Inflammatory macrophage treated with lipopolysaccharide for 1 hour (primary cell): ENCODE measurements at places on chromosomes 13 and 19.

- peak; percentile 29 for DNase-seq
These were observed 4.0 kb downstream of the FXYD3 start for GRCh38 chr19:35119578-35120155.

GRCh38 chr13:41352935-41353840, 42.1 kb downstream of the NAA16 start:
- DNase-seq: peak; percentile 91

DNA sequence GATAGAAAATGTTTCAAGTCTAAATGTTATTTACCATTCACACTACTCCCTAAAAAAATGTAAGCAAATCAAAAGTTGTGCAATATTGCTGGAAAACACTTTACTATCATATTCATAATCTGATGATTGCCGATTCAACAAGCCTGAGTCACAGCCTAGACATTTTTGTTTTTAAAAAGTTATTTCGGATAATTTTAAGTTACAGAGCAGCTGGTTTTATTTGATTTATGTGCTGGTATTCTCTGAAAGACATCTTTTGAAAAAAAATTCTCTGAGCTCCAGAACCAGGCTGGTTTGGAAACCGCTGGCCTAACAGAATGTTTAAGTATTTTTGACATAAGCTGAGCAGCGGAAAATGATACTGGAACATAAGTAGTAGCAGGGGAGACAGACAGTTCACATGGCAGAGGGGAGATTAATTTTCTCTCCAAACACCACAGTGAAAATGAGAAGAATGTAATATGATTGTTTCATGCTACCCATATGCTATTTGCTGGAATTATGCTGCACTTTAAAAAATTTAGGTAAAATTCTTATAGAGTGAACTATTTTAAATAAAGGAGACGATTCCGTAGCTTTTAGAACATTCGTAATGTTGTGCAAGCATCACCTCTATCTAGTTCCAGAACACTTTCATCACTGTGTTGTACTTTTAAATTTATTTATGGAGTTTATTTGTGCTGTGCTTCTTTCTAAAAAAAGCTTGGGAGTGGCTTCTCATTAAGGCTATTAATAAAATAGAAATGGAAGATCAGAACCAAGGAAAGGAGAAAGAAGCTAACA, 36.1 kb downstream of the TBC1D4 start:
- no peak for DNase-seq

GRCh38 chr13:73520566-73521289, 461.9 kb downstream of the KLF5 start:
- DNase-seq: no peak

GRCh38 chr19:45056831-45057230, 18.0 kb downstream of the CLASRP start:
- no peak for DNase-seq

GRCh38 chr19:51338563-51339312, 3.2 kb downstream of the VSIG10L start:
- DNase-seq: peak; percentile 78

DNA sequence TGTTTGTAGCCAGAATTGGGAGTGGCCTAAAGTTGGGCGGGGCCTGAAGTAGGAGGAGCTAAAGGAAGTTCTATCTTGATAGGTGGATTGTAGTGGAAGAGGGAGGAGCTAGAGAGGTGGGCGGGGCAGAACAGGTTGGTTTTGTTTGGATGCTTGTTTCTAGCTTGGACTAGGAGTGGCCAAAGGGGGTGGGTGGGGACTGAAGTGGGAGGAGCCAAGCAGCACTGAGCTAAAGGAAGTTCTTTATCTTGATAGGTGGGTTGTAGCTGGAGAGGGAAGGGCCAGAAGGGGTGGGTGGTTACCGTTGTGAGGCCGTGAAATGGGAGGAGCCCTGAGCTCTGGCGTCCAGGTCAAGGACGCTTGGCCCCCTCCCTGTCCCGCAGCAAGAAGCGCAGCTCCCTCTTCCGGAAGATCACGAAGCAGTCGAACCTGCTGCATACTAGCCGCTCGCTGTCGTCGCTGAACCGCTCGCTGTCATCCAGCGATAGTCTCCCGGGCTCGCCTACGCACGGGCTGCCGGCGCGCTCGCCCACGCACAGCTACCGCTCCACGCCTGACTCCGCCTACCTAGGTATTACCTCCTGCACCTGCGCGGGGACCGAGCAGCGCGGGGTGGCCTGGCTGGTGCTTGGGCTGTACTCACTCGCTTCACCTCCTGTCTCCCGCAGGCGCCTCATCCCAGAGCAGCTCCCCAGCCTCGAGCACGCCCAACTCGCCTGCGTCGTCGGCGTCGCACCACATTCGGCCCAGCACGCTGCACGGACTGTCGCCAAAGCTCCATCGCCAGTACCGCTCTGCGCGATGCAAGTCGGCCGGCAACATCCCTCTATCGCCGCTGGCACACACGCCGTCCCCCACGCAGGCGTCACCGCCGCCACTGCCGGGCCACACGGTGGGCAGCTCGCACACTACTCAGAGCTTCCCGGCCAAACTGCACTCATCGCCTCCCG, 8.0 kb downstream of the DNASE2 start:
- peak; percentile 60 for DNase-seq

DNA sequence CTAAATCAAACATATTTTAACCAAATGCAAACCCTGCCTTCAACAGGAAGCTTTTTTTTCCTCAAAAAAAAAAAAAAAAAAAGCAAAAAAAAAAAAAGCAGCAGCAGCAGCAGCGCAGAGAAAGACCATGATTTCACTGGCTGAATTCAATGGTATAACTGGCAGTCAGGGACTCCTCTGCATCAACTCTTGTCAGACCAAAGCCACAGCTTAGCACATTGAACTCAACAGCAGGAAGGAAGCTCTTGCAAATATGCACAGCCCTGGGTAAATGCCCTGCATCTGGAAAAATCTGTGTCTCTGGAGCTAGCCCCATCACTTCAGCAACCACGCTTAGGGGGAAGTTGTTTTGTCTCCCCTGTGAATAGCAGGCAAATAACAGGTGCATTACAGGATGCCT, 17.6 kb upstream of the DHRS12 start:
- DNase-seq: peak; percentile 32

DNA sequence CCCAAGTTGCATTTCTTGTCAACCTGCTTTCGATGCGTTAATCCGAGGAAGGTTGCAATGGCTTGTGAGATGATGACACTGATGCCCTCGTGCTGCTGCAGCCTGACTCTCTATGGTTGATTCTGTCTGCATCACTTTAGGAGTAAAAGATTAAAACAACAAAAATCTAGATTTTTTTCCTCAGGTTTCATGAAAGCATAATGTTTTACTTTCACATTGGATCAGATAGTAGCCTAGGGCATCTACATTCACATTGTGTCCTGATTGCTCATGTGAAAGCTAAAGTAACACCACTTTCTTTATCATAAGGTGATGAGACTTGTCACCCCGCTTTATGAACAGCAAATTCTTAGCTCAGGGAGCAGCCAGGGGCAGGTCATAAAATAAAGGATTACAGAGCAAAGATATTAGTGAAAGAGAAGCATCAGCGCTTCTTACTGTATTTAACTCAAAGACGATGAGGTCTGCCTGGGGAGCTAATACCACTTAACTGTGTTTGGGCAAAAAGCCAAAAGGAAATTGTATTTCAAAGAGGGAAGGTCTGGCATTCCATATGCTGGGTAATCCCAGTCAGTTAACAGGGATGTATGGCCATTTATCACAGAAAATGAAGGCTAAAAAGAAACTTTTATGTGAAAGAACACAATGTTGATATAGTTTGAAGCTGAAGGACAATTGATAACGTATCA, 270.5 kb downstream of the GPC6 start:
- no peak for DNase-seq

DNA sequence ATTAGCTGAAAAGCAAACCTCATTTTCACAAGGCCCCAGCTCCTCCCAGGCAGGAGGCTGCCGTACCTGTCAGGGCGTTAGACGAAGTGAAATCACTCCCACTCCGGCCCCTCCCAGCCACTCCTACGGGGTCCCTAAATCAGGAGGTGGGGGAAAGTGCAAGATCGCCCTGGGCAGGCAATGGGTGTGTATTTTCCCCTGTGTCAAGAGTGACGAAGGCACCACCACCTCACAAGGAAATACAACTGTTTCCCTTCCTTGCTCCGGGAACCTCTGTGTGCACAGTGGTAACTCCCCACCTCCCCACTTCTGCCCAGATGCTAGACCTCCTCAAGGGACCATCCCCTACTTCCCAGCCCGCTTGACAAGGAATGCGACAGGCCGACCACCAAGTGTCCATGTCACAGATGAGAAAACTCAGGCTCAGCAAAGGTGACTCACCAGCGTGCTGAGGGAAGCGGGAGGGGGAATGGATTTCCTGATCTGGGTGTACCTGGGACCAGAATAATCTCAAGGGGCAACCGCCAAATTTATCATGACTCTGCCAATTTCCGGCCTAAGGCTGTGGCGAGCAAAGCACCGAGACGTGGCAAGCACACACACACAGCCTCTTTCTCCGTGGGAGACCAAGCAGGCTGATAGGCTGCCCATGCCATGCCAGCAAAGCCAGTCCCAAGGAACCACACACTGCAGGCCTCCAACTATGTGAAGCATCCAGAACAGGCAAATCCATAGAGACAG, 7.3 kb downstream of the PPP6R1 start:
- no peak for DNase-seq

DNA sequence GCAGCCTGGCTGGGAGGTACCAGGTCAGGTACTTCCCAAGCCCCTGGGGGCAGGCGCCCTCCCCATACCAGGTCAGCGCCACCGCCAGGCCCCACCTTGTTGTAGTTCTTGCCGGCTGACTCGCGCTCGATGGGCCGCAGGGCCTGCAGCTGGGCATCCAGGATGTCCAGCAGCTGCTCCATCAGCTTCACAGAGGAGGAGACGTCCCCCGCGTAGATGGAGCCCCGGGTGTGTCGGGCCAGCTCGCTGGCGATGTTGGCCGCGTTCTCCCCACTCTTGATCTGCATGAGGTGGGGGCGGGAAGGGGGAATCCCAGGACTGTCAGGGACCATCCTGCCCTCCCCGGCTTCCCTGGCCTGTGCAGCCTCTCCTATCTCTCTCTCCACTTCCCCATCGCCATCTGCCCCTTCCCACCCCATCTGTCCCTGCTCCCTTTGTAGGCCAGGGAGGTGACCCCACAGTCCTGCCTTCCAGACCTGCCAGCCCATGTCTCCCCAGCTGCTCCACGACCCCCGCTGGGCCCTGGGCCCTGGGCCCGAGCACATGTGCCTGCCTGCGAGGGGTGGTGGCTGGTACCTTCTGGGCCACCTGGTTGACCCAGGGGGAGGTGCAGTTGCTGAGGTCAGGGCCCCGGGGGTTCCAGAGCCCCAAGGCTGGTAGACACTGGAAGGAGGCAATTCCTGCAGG, 23.8 kb upstream of the ASF1B start:
- no peak for DNase-seq

DNA sequence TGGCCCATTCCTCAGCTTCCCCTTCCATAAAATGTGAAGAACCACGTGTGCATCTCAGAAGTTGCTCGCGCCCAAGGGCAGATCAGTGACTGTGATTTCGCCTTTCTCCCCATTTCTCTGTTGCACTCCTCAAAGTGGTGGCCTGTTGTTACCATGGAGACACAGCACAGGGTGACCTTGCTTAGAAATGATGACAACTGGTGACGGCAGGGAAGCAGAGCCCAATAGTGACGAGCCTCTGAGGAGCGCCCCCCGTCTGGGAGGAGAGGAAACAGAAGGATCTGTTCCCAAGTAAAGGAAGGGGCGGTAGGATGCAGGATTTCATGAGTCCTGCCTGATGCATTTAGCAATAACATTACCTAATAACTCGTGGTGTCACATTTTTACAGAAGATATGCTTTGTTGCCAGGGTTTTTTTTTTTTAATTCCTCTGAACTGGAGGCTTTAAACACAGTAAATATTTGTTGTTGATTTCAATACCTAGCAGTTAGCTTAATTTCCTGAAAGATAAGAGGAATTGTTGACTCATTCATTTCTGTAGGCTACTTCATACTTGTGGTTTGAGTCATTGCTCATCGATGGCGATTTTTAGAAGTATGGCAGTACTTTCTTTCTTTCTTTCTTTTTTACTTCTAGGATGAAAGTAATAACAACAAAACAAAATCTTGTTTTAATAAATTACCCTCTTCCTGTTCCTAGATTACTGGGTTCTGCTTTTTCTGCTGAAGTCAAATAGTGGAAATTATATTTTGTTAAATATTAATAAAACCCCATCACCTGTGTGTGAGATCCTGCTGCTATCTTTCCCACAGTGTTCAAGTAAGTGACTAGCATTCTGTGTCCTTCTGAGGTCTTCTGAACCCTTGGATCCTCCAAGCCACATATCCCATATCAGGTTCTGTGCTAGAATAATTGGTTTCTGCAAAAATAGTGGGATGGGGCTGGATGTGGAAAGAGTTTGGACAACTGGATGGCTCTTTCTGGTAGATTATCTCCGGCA, 36.0 kb downstream of the MBNL2 start:
- peak; percentile 15 for DNase-seq

- DNase-seq: no peak
These were observed 48.6 kb upstream of the RGCC start for GRCh38 chr13:41408746-41409145.

GRCh38 chr19:16283210-16284061, 41.2 kb upstream of the KLF2 start:
- peak; percentile 93 for DNase-seq

GRCh38 chr13:25561812-25562211, 190.0 kb downstream of the ATP8A2 start:
- DNase-seq: no peak

DNA sequence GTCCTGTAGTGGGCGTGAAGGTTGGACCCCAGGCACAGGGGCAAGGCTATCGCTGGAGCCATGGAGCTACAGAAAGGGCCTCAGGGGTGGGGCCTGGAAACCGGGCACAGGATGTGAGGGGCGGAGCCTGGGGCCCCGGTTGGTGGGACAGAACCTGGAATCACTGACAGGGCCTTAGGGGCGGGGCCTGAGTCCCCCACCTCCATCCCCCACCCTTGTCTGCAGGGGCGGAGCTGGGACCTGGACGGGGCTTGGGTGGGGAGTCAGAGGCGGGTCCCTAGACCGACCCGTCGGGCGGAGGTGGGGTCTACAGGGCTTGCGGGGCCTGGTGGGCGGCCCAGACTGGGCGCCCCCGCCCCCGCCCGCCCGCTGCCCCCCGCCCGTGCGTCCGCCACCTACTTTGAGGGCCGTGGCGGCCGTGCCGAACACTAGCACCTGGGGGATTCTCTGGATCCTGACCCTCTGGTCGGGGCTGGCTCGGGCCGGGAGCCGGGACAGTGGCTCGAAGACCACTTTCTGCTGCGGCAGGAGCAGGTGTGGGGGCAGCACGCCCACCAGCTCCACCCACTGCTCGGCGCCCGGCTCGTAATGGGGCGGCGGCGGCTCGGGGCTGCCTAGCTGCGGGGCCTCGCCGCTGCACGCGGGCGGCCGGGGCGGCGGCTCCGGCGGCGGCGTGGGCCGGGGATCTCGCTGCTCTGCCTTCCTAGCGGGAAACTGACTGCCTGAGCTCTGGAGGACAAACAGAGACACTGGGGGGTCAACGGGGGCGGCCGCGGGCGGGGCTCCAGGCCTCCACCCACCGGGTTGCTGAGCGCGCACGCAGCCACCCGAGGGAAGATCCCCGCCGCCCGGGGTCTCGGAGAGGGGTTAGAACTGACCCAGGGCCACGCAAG, 26.3 kb downstream of the DCAF15 start:
- no peak for DNase-seq

GRCh38 chr13:29943686-29944085, 93.3 kb upstream of the UBL3 start:
- peak; percentile 46 for DNase-seq
